ENCODE measurements at places on chromosomes 4 and X. TPM values are rescaled to one million over a fixed set of nuclear protein-coding genes. Genes with fewer than 3 reads are reported as not detected.

Gene MAGEA8
- total RNA-seq, result not detected

Gene CXXC4
- total RNA-seq, result under 0.01 TPM

Gene CT45A1
- total RNA-seq, result not detected

Gene GIMD1
- total RNA-seq, result not detected

Gene TMEM271
- not detected for total RNA-seq

Gene FANCB
- 1.8 TPM for total RNA-seq

Gene APLN
- 13.9 TPM for total RNA-seq
